ENCODE measurements at places on chromosomes 7 and 10. TPM values are rescaled to one million over a fixed set of nuclear protein-coding genes. Genes with fewer than 3 reads are reported as not detected.
A peak's percentile ranks its signal among the peaks of the same experiment; 100 is the strongest.

DNA sequence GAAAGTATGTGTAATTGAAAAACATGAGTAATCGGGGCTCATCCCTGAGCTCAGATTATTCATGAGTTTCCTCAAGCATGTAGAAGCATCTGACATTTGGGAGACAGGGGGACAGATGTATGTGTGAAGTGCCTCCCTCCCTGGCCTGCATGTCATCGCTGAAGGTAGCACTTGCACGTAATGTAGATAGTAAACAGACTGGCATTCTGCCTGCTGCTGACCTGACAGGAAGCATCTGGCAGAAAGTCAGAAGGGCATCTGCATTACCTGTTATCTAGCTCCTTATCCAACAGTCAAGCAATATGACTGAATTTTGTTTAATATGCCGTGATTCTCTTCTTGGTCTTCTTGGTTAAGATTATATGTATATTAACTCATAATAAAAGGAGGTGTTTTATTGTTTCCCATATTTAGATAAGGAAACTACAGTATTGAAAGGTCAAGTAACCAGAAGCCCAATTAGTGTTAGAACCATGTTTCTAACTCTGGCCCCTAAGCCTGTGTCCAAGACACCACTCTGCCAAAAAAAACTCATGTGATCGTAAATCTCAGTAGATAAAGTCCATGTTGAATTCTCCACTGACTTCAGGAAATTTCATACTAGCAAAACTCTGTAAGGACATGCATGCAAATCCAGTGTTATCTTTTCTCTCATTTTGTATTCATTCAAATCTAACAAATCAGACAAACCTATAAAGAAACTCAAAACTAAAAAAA lies 918.1 kb upstream of the MBL2 start:
- H3K27ac ChIP-seq = no peak overlapping the region
- DNase-seq = no peak
- no peak overlapping the region for H3K4me3 ChIP-seq

DNA sequence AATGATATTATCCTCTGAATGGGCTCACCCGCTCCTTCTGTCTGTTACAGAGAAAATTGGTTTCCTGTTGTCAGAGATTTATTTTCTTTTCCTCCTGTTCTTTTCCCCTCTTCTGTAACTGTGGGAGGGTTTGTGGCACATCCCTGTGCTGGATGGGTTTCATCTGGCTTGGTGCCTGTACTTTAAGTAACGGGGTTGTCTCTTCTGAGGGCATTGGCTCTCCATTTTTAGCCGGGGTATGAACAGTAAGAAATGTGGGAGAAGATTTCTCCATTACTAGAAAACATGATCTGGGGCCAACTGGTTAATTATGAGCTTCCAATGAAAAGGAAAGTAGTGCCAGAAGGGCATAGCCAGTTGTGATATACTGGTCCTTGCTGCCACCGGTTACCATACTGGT lies 142.6 kb downstream of the SND1 start:
- no peak overlapping the region for H3K4me3 ChIP-seq
- no peak for DNase-seq
- H3K27ac ChIP-seq = no peak overlapping the region
- peaks cover 51% of the 10 kb centered on the region for H3K4me1 ChIP-seq
- H3K36me3 ChIP-seq = no peaks in the 10 kb centered on the region
- H3K27me3 ChIP-seq = no peaks in the 10 kb centered on the region

GRCh38 chr7:70744492-70744891 lies 387.5 kb upstream of the GALNT17 start:
- no peaks in the 10 kb centered on the region for H3K4me1 ChIP-seq
- no peak overlapping the region for H3K27ac ChIP-seq
- no peak overlapping the region for H3K4me3 ChIP-seq
- H3K27me3 ChIP-seq = no peaks in the 10 kb centered on the region

DNA sequence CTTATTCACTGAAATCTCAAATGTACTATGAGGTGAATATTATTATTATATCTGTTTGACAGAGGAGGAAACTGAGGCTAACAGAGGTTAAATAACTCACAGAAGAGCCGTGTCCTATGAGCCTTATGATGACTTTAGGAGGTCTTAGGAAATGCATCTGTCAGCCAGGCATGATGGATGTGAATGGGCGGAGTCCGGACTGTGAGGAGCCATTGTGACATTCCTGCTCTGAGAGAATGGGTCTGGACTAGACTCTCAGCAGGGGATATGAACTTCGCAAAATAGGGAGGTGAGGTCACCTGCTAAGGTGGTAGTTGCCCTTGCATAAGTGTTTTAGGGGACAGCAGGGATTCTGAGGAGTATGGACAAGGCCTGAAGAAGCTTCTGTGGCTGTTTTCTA lies 153.6 kb downstream of the TMEM178B start:
- H3K27ac ChIP-seq = no peak overlapping the region
- H3K4me1 ChIP-seq = no peaks in the 10 kb centered on the region
- H3K27me3 ChIP-seq = no peaks in the 10 kb centered on the region

- H3K27me3 ChIP-seq = peaks cover 47% of the 10 kb centered on the region
- H3K4me1 ChIP-seq = peaks cover 15% of the 10 kb centered on the region
- peak overlapping the region; percentile 31 for H3K4me3 ChIP-seq
Observed at GRCh38 chr7:27172823-27173510, 1.2 kb downstream of the HOXA10 start.

GRCh38 chr10:11538834-11539190 lies 72.6 kb downstream of the USP6NL start:
- no peak overlapping the region for H3K4me3 ChIP-seq
- H3K27me3 ChIP-seq = no peaks in the 10 kb centered on the region
- DNase-seq = no peak
- H3K4me1 ChIP-seq = peaks cover 8% of the 10 kb centered on the region

DNA sequence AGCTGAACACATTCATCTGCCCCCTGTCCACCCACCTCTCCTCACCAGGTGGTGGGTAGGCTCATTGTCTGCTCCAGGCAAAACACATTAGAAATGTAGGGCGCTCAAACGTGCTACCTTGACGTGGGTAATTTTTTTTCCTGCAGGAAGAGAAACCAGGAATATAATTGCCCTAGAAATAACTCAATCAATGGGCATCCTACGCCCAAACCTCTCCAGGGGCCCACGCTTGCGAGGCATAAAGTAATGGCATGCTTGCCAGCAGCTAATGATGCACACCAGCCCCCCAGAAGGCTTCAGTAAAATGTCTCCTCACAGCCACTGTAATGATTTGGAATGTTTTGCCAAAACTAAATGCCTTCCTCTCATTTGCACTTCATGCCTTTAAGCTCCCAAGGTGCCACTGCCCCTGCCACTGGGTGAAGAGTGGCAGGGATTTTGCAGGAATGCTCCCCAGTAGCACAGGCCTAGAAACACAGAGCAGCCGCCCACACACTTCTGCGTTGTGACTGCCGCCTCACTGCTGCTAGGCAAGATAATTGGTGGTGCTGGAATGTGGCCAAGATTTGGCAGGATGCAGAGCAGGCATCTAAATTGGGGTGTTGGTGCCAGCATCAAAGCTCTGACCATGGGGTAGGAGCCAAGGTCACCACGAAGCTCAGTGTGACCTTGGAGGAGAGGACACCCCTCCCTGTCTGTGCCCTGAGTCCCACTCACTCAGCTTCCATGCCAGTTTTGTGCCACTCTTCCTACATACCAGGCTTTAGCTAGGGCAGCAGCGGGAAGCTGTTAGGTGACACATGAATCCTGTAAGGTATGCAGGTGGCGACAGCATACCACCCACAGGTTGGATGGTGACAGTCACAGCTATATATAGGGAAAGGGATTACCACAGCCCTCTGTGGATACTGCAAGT lies 48.7 kb upstream of the PPP1R3C start:
- H3K4me3 ChIP-seq = no peak overlapping the region
- H3K36me3 ChIP-seq = no peaks in the 10 kb centered on the region
- no peak overlapping the region for H3K27ac ChIP-seq

- H3K27ac ChIP-seq = peak overlapping the region; percentile 97
- no peaks in the 10 kb centered on the region for H3K27me3 ChIP-seq
- peak; percentile 89 for DNase-seq
Observed at GRCh38 chr7:140230861-140231770, 54.3 kb upstream of the KDM7A start.

- no peak overlapping the region for H3K27ac ChIP-seq
- DNase-seq = no peak
- no peaks in the 10 kb centered on the region for H3K27me3 ChIP-seq
- H3K36me3 ChIP-seq = no peaks in the 10 kb centered on the region
- peaks cover 14% of the 10 kb centered on the region for H3K4me1 ChIP-seq
Observed at GRCh38 chr10:94292434-94293090, 70.2 kb downstream of the NOC3L start.

The C10orf143 gene
- total RNA-seq = 4.5 TPM

The SUGCT gene
- 3.0 TPM for total RNA-seq

- no peak for DNase-seq
- no peaks in the 10 kb centered on the region for H3K27me3 ChIP-seq
- no peaks in the 10 kb centered on the region for H3K36me3 ChIP-seq
- H3K4me3 ChIP-seq = no peak overlapping the region
Observed at GRCh38 chr7:133007961-133008360, 73.9 kb downstream of the CHCHD3 start.

- H3K27ac ChIP-seq = no peak overlapping the region
- H3K4me1 ChIP-seq = peaks cover 14% of the 10 kb centered on the region
- H3K4me3 ChIP-seq = no peak overlapping the region
- no peaks in the 10 kb centered on the region for H3K36me3 ChIP-seq
- no peaks in the 10 kb centered on the region for H3K27me3 ChIP-seq
Observed at GRCh38 chr10:110824152-110824441, 47.6 kb upstream of the PDCD4 start.

The OR13A1 gene
- 1.2 TPM for total RNA-seq

DNA sequence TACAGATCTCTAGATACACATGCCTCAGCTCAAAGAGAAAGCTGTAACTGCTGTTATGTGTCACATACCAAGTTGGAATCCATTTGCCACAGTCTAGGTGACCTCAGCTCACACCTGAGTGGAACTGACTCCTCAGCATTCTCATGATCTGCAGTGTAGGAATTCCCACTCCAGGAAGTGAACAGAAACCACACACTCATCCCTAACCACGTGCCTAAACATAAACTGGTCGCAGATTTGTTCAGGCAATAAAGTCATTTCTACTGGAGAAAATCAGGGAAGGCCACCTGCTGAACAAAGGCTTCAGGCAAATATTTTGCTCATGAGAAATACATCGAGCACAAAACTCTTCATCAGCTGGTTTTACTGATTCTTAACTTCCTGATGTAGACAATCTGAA lies 23.0 kb upstream of the ZMYND11 start:
- H3K27ac ChIP-seq = no peak overlapping the region
- H3K4me1 ChIP-seq = no peaks in the 10 kb centered on the region
- DNase-seq = no peak

DNA sequence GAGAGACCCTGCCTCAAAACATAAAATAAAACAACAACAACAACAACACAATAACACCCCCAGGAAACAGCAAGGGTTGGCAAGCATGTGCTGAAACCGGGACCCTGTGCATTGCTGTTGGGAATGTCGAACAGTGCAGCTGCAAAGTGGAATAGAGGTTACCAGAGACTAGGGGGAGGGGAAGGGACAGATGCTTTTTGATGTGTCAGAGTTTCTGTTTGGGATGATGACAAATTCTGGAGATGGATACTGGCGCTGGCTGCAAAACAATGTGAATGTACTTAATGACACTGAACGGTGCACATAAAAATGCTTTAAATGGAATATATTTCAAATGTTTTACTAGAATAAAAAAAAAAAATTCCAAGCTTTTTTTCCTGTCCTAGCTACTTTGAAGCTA lies 241.8 kb downstream of the TEX36 start:
- DNase-seq = no peak
- H3K4me1 ChIP-seq = no peaks in the 10 kb centered on the region
- no peak overlapping the region for H3K4me3 ChIP-seq

DNA sequence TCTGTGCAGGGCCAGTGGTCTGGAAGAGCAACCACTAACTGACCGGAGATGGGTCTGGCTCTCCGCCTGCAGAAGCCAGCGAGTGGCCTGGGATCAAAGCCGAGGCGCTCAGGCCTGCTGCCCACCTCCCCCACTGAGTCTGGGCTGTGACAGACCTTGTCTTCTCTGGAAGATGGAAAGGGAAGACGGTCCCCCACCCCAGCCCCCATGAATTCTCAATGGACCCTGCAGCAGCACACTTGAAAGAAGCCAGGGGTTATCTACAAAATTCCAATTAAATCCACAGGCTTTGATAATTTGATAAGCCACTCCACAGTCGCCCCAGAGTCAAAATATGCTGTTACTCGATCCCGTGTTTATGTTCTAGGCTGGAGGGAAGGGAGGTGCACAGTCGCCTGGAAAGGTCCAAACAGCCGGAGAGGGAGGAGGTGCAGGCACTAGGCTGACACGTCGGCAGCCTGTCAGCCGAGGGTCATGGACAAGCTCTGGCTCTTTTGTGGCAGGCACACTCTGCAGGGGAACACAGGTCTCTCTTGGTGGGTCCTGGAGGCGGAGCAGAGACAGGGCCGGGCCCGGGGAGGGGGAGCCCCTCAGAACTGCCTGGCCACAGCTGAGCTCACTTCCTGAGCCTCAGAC lies 134.9 kb downstream of the SH3PXD2A start:
- DNase-seq = no peak
- H3K27ac ChIP-seq = no peak overlapping the region
- no peaks in the 10 kb centered on the region for H3K27me3 ChIP-seq

The GJD4 gene
- not detected for total RNA-seq

GRCh38 chr7:45072131-45073030 lies 16.4 kb downstream of the NACAD start:
- DNase-seq = peak; percentile 67
- no peak overlapping the region for H3K27ac ChIP-seq
- H3K36me3 ChIP-seq = peaks cover 11% of the 10 kb centered on the region

GRCh38 chr10:68957654-68958053 lies 1.7 kb downstream of the DDX21 start:
- peak overlapping the region; percentile 97 for H3K4me3 ChIP-seq
- peaks cover 62% of the 10 kb centered on the region for H3K4me1 ChIP-seq
- H3K27me3 ChIP-seq = no peaks in the 10 kb centered on the region
- no peak for DNase-seq
- peak overlapping the region; percentile 97 for H3K27ac ChIP-seq
- peaks cover 42% of the 10 kb centered on the region for H3K36me3 ChIP-seq

Data from spleen (tissue), 13 donors.